Upper lobe of left lung (tissue), 6 donors: ENCODE measurements at places on chromosomes 16 and 17. TPM values are rescaled to one million over a fixed set of nuclear protein-coding genes. Genes with fewer than 3 reads are reported as not detected.
A peak's percentile ranks its signal among the peaks of the same experiment; 100 is the strongest.

DNA sequence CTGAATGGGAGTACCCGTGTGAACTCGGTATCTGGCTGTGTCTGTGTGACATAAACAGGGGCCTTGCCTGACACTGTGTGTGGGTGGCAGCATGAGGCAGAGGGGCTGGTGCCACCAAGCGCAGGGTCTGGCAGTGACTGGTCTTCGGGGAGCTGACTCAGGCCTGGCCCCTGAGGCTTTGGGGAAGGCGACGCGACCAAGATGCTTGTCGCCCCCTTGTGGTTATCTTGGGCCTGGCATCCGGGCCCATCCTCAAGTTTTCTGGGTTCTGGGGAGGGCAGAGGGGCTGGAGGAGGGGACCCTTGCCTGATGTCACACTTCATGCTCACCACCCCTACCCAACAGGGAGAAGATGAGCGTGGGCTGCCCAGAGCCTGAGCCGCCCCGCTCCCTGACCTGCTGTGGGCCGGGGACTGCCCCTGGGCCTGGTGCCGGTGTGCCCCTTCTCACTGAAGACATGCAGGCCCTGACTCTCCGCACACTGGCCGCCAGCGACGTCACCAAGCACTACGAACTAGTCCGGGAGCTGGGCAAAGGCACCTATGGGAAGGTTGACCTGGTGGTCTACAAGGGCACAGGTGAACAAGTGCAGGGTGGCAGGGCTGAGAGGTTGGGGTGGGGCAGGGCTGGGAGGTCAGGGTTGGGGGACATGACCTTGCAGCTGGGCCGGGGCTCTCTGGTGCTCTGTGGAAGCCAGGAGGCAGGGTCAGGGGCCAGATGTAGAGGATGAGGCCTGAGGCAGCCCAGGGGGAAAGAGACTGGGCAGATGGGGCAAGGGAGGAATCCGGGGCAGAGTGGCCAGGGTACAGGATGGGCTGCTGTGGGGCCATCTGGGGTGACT is 24.9 kb downstream of the SBK1 start:
- DNase-seq: peak; percentile 83

DNA sequence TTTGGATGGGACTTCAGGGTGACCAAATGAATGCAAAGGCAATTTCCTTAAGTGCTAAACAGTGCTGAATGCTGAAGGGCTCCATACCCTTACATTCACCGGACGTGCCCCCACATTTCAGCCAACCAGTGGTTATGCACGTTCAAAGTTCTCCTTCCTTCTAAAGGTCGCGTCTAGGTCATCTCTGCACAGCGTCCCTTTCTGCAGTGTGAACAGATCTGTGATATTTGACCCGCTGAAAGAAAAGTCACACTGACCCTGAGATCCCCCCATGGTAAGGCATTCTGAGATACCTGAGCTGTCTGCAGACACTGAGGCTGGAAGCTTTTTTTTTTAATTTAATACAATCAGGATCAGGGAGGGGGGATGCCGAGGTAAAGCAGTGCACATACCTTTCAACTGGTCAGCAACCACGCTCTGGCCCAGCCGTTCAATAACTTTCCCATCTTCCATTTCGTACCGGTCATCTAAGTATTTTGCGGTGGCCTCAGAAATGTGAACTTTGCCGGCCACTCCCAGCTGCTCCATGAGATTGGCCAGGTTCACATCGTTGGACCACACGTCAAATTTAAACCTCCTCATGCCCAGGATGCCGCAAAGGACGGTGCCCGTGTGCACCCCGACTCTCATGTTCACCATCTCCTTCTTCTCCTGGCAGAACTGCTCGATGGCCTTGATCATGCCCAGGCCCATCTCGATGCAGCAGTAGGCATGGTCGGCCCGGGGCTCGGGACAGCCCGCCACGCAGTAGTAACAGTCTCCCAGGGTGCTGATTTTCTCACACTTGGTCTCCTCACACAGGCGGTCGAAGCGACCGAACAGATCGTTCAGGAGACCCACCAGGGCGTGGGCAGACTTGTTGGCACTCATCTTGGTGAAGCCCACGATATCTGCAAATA is 2.6 kb downstream of the ADCY9 start:
- peak; percentile 58 for DNase-seq

- DNase-seq: peak; percentile 94
Observed at GRCh38 chr17:28405632-28406472, at the start of gene SLC46A1. SLC46A1 (minus strand) TSS chr17:28406212; CDS start chr17:28406114, 98 bp downstream.

GRCh38 chr16:2195322-2196161 is 863 bp downstream of the CASKIN1 start:
- no peak for DNase-seq

GRCh38 chr16:20884240-20884556 is 16.0 kb downstream of the DCUN1D3 start:
- no peak for DNase-seq

DNA sequence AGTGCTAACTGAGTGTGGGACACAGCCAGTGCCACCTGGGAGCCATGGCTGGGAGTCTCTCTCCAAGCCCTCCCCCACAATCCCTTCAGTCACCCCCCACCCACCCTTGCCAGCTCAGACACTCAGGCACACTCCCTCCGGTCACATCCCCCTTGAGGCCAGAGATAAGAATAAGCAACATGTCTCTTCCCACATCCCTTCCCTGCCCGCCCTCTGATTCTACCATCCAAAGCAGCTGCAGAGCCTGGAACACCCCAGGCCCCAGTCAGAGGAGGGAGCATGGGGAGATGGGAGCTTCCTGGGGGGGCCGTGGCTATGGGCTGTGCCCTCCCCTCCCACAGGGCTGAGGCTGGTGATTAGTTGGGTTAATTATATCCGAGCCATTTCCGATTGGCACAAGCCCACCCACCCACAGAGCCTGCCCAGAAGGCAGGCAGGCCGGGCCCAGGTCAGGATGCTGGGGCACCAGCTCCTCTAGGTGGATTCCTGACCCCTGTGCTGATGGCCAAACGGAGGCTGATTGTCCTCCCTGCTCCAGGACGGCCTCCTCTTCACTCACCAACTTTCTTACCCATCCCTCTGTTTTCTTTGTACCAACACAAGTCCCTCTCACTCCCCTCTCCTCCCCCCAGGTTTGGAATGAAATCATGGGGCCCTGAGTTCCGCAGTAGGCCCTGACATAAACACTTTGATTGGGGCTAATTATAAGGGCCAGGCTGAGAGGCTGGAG is 28.6 kb upstream of the MEIOC start:
- DNase-seq: peak; percentile 44

DNA sequence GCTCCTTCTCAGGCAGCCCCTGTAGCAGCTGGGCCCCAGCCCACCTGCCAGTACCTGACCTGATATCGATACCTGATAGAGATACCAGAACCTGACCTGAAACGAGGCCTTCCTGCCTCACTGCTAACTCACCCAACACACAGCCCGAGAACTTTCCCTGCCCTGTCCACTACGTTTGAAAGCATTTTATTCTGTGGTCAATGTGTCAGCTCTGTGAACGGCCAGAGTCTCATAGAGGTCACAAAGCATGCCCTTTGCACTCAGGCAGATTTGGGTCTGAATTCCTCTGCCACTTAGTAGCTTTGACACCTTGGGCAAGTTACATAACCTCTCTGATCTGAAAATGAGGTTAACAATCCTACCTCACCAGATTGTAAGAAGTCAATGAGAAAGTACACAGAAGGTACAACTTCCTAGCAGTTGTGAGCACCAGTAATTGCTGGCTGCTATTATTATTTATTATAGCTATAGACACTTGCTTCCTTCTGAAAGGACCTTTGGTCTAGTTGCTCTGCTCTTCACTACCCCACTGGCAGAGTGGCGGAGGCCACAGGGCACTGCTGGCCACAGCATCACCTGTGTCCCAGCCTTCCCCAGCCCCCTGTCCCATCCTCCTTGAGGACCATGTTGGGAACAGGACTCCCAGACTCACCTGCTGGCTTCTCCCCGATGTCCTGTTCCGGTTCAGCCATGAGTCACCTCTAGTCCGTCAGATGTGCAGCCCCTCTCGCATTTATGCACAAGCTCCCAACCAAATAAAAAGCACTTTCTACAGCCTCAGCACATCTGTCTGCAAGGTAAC is 895 bp downstream of the ANKRD40CL start:
- DNase-seq: no peak

- no peak for DNase-seq
Observed at GRCh38 chr17:47230864-47231263, 21.7 kb downstream of the MYL4 start.

GLP2R gene
- total RNA-seq: not detected

PDPR gene
- total RNA-seq: 46.1 TPM

GRCh38 chr16:85557083-85557970 is 55.8 kb upstream of the GSE1 start:
- peak; percentile 84 for DNase-seq

DNA sequence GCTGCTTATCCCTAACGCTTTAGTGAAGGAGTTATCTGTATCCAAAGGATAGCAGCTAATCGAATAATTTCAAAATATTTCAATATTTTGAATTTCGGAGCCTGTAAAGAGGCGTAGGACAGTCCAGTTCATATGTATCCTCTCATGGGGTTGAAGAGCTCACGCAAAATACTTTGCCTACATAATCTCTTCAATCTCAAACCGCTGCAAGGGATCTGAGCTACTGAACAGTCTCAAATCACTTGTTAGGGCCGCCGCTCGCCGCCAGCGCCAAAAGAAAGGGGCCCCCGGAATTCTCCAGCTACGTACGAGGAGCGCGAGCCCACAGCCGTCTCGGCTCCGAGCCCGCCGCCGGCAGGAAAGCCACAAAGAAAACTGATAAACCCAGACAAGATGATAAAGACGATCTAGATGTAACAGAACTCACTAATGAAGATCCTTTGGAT is 601 bp upstream of the RFWD3 start:
- peak; percentile 88 for DNase-seq

- DNase-seq: no peak
Observed at GRCh38 chr17:39635614-39636176, 1.2 kb upstream of the STARD3 start.

CEMP1 gene
- 1.1 TPM for total RNA-seq

DNA sequence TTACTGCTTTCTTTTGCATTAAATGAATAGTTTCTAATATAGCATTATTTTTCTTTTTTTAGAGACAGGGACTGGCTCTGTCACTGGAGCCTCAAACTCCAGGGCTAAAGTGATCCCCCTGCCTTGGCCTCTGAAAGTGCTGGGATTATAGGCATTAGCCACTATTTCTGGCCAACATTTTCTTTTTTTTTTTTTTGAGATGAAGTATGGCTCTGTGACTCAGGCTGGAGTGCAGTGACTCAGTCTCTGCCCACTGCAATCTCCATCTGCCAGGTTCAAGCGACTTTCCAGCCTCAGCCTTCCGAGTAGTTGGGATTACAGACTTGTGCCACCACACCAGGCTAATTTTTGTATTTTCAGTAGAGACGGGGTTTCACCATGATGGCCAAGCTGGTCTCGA is 2.0 kb upstream of the DUXB start:
- no peak for DNase-seq

PIMREG gene
- 1.3 TPM for total RNA-seq

- no peak for DNase-seq
Observed at GRCh38 chr17:14946481-14946880, 318.6 kb downstream of the PMP22 start.

ZNF597 gene
- total RNA-seq: 4.1 TPM

MYADML2 gene
- not detected for total RNA-seq

GP1BA gene
- total RNA-seq: 0.67 TPM

ZNF385C gene
- 0.34 TPM for total RNA-seq

GRCh38 chr17:36024106-36024869 is 6.5 kb upstream of the CCL23 start:
- no peak for DNase-seq

- no peak for DNase-seq
Observed at GRCh38 chr16:10514369-10515055, 65.9 kb downstream of the EMP2 start.

KIF18B gene
- 0.49 TPM for total RNA-seq

DNA sequence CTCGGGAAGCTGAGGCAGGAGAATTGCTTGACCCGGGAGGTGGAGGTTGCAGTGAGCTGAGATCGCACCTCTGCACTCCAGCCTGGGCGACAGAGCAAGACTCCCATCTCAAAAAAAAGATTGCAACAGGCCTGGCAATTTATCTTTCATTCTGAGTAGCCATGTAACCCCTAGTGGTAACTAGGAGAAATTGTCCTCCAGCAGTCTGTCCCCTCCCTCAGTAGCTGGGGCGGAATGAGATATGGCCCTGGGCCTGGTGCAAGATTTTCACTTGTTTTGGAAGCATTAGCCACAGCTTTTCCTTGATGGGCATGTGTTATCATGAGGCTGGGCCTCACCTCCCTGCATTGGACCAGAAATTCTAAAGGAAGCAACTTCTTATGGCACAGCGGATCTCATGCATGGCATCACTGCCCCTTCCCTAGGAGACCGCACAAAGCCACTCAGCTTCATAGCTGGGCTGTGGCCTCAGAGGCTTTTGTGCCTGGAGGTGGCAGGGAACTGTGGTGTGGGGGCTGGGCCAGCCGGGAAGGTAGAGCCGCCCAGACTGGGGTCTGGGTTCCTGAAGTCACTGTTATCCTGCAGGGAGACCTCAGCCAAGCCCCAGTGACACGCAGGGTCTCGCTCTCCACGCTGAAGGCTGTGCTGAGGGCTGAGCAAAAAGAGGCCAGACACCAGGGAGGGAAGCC is 13.4 kb downstream of the NATD1 start:
- DNase-seq: no peak

CPHXL2 gene
- not detected for total RNA-seq

- no peak for DNase-seq
Observed at GRCh38 chr17:8956465-8956902, 9.0 kb downstream of the PIK3R5 start.

EVI2A gene
- total RNA-seq: 19.8 TPM

GRCh38 chr16:27127308-27127707 is 60.6 kb downstream of the C16orf82 start:
- no peak for DNase-seq

GRCh38 chr16:78505544-78506366 is 406.3 kb downstream of the WWOX start:
- no peak for DNase-seq

DNA sequence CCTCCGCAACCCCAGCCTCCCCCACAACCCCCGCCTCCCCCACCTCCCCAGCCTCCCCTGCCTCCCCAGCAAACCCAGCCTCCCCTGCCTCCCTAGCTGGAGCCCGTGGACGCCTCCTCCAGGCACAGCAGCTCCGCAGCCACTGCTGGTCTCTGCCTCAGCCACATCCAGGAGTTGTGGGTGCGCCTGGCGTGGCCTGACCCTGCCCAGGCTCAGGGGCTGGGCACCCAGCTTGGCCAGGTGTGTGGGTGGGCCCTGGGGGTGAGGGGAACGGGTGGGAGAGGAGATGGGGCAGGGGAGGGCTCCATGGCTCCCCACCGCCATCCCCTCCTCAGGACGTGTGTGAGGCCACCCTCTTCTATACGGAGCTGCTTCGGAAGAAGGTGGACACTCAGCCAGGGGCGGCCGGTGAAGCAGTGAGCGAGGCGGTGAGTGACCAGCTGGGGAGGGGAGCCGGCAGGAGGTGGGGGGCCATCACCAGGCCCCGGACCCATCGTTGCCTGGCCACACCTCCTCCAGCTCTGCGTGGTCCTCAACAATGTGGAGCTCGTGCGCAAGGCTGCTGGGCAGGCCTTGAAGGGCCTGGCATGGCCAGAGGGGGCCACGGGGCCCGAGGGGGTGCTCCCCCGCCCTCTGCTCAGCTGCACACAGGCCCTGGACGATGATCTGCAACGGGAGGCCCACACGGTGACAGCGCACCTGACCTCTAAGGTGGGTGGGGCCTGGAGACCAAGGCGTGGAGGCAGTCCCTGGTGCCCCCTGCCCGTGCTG is 5.8 kb downstream of the TSR3 start:
- DNase-seq: peak; percentile 75
